Breast epithelium (tissue), 4 donors: ENCODE measurements at places on chromosomes 5 and 9. TPM values are rescaled to one million over a fixed set of nuclear protein-coding genes. Genes with fewer than 3 reads are reported as not detected.
A peak's percentile ranks its signal among the peaks of the same experiment; 100 is the strongest.

- no peak for DNase-seq
These were observed 12.3 kb downstream of the PDLIM4 start for GRCh38 chr5:132269635-132270334.

GRCh38 chr5:123209502-123210027, 120.5 kb downstream of the PRDM6 start:
- DNase-seq = no peak

- no peak for DNase-seq
These were observed 818.8 kb downstream of the MAT2B start for GRCh38 chr5:164324239-164324638.

- no peak for DNase-seq
These were observed 4.2 kb downstream of the CARD19 start for GRCh38 chr9:93100276-93100636.

- no peak for DNase-seq
These were observed 6.9 kb upstream of the PDCL start for GRCh38 chr9:122835313-122835731.

KLHL3 gene
- total RNA-seq = 11.7 TPM

- no peak for DNase-seq
These were observed 261.1 kb upstream of the DAPK1 start for GRCh38 chr9:87236546-87236945.

FCHO2 gene
- total RNA-seq = 46.7 TPM

FXN gene
- total RNA-seq = 3.8 TPM

GRCh38 chr5:158879993-158880392, 219.7 kb downstream of the EBF1 start:
- no peak for DNase-seq

CCIN gene
- total RNA-seq = not detected

DNA sequence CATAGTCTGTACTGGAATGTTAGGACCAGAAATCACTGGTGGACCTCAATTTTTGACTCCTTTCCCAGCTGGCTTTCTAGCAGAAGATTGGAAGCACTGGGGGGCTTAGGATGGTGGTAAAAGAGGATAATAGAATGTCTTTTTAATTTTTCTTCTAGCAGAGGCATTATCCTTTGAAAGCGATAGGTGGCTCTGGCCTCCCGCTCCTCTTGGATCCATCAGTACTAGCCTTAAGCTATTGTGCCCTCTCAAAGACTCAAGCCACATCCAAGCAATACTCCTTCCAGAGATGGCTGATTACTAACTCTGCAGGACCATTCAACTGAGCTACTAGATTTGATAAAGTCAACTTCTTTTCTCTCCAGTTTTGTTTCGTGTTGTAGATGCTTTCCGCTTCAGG, 610.6 kb downstream of the CDH12 start:
- no peak for DNase-seq

DNA sequence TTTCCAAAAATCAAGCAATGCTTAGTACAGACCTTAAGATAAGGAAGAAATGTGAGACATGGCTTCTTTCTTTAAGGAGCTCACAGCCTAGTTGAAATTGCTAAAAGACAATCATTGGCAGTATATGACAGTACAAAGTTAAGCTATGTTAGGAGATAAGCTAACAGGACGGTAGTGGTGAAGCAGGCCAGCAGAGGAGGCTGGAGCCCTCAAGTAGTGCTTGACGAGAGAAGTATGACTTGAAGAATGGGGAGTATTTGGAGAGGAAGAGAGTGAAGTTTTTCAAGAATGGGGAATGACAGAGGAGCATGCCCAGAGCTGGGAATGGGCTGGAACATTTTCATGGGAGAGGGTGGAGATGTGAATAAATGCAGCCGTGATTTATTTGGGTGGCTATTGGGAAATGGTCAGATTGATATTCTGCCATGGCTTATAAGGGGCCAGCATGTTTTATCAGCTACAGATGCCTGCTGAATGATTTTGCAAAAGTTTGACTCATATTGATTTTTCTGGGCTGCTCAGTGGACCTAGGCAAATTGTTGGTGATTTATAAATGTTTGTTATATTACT, 43.7 kb downstream of the LURAP1L start:
- no peak for DNase-seq

GRCh38 chr5:120456006-120456405, 8.1 kb upstream of the PRR16 start:
- DNase-seq = no peak

- DNase-seq = no peak
These were observed 275.0 kb downstream of the DRD1 start for GRCh38 chr5:175168882-175169507.

DNA sequence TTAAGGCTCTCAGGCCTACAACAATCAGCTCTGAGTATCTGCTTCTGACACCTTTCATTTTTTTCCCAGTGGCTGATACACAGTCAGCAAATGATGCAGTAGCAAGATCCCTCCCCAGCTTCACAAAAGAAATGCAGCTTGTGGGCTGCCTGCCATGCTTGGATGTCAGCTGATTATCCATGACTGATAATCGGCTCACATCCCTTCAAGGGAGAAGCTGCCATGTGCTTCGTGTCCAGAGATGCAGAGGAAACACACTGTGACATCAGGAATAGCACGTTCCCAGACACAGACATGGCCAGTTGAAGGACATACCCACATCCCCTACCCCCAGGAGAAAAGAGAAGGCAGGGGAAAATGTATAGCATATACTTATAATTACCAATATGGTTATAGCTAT, 27.9 kb downstream of the TMEM215 start:
- no peak for DNase-seq

GRCh38 chr5:144040615-144041305, 129.7 kb downstream of the YIPF5 start:
- DNase-seq = no peak

GPR150 gene
- not detected for total RNA-seq

DNA sequence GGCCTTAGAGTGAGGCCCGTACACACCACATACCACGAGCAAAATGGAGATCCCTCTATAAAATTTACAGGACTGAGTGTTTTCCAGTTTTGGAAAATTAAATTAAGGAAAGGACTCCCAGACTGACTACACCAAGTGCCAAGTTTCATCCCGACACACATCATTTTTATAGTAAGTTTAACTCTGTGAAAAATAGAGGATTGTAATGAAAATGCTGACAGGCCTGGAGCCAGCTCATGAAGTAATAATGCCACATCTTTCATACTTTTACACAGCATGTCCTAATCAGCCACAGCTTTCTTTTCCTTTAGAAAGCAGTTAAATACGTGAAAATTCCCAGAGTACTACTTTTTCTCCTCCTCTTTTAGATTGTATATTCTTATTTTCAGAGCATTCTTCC, 169.2 kb downstream of the SAXO1 start:
- DNase-seq = no peak

- peak; percentile 43 for DNase-seq
These were observed 29.5 kb downstream of the TGFBI start for GRCh38 chr5:136058039-136058971.

DNA sequence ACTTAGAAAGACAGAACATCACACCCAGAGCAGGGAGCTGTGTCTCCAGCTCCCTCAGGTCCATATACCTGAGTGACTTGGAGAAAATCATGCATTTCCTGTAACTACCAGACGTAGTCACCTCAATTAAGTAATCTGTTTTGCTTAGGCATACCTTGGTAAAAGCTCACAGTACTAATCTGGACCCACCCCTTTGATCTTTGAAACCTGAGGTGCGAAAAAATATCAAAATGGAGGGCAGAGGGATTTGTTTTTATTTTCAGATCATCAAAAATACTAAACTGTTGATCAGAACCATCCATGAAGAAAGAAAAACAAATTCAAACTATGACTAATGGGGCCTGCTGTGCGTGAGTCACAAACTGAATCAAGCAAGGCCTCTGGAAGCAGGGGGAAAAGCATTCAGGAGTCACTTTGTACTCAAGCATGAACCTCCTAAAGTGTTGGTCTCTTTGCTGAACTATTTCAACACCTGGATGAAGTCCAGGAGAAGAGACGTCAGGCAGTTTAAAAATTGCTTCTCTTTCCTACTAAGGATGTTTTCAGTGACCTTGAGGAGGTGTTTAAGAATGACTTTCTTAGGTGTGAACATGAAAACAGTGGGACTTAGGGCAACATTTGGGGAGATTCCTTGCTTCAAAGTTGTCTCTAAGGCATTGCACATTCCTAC, 76.3 kb downstream of the MUSK start:
- no peak for DNase-seq

DNA sequence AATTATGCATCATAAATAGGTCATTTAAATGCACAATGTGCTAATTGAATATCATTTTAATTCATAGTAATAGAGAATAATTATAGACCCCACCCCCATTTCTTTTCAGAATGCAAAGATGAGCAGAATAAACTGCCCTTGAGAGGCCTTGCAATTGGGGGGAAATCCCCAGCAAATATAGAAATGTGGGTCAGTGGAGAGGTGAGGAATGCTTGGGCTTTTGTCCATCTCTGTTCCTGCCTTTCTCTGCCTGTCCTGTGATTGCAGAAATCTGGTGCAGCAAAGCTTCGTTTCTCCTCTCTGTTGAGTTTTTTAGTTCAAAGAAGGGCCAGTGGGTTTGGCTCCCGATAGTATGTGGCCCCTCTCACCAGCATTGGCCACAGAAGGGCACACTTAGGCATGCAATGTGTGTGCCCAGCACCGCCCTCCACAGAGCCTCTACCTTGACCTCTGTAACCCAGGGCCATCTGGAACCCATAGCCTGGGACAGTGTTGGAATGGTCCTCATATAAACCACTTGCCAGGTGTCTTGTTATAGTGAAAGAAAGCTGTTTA, 164.2 kb downstream of the SEMA6A start:
- no peak for DNase-seq

- DNase-seq = no peak
These were observed 36.1 kb downstream of the TMC1 start for GRCh38 chr9:72557549-72557948.

PCDHGA10 gene
- total RNA-seq = 10.5 TPM

GRCh38 chr5:64949331-64949730, 180.6 kb downstream of the CWC27 start:
- DNase-seq = no peak

PLPP7 gene
- total RNA-seq = 9.3 TPM

DNA sequence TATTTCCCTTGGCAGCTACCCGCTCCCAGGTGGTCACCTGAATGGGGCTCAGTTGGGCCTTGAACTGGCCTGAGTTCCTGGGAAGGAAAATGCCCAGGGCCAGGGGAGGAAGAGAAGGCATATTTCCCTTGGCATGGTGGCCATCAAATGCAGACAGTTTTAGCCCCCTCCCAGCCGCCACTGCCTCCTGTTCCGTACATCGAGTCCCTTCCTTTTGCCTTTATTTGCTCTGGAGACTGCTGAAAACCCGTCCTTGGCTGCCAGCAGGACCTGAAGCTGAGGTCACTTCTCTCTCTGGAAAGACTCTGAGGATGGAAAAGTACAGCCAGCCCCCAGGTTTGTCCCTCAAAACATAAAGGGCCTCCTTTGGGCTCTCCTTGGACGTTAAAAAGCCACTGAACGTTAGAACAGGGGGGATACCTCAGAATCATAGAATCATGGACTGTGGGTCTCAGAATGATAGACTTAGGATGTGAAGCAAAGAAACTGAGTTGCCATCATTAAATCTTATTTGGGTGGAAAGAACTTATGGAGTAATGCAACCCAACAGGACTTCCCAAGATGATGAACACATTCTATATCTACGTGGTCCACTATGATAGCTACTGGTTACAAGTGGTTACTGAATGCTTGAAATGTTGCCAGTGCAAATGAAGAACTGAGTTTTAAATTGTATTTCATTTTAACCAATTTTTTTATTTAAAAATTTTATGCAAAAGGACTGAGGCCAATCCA, 7.1 kb downstream of the SPARC start:
- DNase-seq = no peak

DNA sequence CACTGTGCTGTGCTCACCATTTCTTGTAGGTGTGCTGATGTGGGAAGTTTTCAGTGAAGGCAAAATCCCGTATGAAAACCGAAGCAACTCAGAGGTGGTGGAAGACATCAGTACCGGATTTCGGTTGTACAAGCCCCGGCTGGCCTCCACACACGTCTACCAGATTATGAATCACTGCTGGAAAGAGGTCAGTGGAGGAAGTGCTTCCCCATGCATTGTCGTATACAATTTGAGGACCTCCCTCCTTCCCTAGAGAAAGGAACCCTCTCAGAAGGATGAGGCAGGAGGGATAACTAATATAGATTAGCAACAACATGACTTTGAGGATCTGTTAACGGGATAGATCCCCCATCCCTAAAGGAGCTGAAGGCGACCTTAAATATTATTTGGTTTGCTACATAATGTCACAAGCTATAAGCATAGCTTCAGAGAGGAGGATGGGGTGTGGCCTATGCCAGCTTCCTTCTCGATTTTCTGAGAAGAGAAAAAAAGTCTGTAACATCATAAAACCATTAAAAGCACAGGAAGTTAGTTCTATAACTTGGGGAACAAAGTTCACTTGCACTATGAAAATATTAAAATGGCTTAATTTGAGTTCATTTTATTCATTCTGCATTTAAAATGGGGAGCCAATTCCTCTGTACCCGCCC, 17.0 kb upstream of the CYFIP2 start:
- DNase-seq = no peak

ZNF366 gene
- total RNA-seq = 5.2 TPM

GRCh38 chr5:109152565-109152964, 257.2 kb downstream of the PJA2 start:
- DNase-seq = no peak

DNA sequence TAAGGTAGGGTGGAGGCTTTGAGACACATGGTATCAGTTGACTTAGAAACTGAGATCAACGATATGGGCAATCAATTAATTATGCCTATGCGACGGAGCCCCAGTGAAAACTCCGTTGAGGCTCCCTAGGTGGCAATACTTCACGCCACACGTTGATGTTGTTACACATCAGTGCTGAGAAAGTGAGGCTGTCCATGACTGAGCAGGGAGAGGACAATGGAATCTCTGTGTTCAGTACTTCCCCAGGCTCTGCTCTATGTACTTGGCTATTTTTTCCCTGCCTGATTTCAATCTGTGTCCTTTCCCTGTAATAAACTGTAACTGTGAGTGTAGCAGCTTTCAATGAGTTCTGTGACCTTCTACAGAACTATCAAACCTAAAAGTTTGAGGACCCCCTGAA, 211.7 kb downstream of the SNCAIP start:
- no peak for DNase-seq
